COR-L47 (cell line): ENCODE measurements at places on chromosomes 12 and 14.

GRCh38 chr12:67989184-67989920, at the start of gene IFNG-AS1:
IFNG-AS1 (plus strand) TSS chr12:67989447.
- DNase-seq, result no peak

- no peak for DNase-seq
Measured at GRCh38 chr12:43370263-43370662, 181.7 kb downstream of the ADAMTS20 start.

GRCh38 chr14:33839193-33840076, 111.4 kb downstream of the EGLN3 start:
- DNase-seq, result peak; percentile 67

DNA sequence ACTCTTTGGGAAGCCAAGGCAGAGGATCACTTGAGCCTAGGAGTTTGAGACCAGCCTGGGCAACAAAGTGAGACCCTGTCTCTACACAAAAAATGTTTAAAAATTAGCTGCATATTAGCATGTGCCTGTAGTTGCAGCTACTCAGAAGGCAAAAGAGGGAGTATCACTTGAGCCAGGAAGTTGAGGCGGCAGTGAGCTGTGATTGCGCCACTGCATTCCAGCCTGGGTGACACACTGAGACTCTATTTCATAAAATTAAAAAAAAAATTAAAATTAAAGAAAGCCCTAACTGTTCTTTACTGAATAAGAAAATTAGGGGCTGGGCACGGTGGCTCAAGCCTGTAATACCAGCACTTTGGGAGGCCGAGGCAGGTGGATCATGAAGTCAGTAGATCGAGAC, 27.0 kb downstream of the SENP1 start:
- DNase-seq, result no peak

DNA sequence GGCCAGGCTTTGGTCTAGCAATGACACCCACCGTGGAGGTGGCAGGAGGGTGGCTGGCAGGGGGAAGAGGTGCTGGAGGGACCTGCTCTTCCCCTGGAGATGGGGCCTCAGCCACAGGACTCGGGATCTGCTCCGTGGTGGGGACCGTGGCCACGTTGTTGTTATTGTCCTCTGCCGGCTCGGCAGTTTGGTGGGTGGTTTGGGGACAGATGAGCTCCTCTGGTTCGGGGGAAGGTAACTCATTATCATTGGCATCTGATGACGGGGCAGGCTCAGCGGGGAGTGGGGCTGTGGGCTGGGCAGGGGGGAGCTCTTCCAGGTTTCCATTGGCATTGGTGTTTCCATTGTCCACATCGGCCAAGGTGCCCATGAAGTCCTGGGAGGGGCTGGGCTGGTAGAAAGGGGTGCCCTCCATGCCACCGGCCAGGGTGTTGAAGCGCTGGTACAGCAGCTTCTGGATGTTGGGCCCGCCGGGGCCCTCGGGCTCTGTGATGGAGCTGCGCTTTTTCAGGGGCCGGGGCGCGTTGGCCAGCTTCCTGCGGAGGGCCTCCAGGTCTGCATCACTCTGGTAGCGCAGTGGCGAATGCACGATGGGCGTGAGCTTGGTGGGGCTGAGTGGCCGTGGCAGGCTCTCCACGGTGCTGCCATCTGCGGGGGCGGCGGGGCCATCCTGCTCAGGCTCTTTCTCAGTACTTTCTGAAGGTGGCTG, 24.3 kb downstream of the ZFYVE21 start:
- no peak for DNase-seq

GRCh38 chr14:53278602-53279506, 125.7 kb upstream of the DDHD1 start:
- peak; percentile 21 for DNase-seq

DNA sequence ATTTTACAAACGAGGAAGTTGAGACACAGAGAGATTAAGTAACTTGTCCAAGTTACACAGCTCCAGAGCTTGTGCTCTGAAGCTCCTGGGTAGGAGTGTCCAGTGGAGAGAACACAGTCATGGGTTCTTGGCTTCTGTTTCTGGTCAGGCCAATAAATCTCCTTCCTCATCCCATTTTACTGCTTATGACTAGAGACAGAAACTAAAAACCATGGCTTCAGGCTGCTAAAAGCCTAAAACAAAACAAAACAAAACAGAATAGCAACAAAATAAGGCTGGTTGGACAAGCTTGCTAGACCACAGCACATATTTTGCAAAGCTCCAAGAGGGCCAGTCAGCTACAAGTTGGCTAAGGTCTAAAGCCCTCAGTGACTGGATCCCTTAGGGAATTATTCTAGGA, 49.8 kb downstream of the PTGER2 start:
- no peak for DNase-seq

GRCh38 chr14:71855399-71856036, 76.7 kb upstream of the RGS6 start:
- DNase-seq, result peak; percentile 50

GRCh38 chr12:70487440-70487839, 121.3 kb downstream of the KCNMB4 start:
- no peak for DNase-seq

DNA sequence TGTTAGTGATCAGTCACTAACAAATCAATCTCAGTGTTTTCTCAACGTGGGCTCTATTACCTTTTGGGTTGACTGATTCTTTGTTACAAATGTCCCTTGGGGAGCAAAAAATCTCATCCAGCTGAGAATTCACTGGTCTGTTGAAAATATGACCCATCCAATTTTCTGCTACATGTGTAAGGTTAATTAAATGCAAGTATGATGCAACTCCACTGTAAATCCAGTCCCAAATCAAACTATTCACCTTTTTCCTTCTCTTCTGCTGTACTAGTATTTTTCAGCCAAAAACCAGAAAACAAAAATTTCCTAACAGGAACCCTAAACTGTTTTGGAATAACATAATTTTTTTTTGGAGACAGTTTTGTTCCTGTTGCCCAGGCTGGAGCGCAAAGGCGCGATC, 2.2 kb downstream of the ERH start:
- no peak for DNase-seq

DNA sequence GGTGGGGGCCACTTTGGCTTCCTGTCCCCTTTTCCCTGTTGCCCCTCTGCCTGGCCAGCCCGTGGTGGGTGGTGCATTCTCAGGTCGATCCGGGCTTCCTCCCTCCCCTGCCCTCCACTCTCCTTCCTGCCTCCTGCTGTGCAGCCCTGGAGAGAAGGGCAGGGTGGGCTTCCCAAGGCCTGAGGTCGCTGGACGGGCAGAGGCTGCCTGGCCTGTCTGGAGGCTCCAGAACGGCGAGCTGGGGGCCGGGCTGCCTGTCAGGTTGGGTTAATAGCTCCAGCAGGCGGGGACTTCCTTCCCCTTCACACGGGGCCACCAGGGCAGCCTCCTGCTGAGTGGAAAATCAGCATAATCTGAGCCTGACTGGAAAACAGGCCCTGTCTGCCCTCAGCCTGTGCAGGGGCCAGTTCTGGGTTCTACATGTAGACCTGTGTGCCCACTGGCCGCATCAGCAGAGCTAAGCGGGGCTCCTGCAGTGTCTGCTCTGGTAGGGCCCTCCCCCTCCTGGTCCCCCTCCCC, 11.3 kb downstream of the KIF26A start:
- no peak for DNase-seq

GRCh38 chr12:12265571-12266388, 1.1 kb downstream of the LRP6 start:
- peak; percentile 3 for DNase-seq

DNA sequence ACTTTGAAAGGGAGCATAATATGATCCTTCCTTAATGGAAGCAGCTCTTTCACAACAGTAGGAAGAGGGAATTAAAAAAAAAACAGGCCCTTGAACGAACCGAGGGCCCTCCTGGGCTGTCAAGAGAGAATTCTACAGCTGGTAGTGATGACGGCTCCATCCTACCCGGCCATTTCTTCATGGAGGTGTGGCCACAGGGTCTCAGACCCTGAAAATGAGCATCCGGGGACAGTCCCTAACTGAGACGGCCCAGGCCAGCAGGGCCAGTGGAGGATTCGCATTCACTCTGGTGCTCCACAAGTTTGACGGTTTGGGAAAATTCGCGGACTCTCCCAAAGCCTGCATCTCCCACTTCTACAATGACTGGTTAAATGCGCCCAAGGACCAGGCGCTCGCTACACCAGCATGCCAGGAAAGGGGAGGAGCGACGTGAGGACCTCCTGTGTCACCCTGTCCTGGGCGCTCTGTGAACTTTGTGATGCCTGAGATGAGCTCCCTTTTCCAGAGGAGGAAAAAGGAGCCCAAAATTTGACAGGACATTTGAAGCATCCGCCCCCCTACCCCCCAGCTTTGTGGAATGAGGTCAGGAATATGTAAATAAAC, 66.8 kb downstream of the BCL11B start:
- DNase-seq, result no peak

DNA sequence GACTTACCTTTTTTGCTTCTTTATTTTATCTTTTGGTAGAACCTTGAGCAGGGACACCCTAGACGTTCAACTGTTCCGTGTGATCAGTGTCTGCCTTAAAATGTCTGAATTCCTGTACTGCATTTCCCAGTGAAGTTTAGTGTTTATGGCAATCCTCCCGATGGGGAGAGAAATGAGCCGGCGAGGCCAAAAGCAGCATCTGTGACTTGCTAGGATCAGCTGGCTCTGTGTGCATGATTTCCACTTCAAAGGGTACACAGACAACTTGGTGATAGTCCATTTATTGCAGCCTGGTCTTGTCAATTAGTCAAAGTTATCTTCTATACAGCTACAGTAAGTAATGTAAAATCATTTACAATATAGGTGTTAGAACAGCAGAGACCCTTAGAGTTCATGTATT, 768.5 kb downstream of the DIO2 start:
- no peak for DNase-seq

DNA sequence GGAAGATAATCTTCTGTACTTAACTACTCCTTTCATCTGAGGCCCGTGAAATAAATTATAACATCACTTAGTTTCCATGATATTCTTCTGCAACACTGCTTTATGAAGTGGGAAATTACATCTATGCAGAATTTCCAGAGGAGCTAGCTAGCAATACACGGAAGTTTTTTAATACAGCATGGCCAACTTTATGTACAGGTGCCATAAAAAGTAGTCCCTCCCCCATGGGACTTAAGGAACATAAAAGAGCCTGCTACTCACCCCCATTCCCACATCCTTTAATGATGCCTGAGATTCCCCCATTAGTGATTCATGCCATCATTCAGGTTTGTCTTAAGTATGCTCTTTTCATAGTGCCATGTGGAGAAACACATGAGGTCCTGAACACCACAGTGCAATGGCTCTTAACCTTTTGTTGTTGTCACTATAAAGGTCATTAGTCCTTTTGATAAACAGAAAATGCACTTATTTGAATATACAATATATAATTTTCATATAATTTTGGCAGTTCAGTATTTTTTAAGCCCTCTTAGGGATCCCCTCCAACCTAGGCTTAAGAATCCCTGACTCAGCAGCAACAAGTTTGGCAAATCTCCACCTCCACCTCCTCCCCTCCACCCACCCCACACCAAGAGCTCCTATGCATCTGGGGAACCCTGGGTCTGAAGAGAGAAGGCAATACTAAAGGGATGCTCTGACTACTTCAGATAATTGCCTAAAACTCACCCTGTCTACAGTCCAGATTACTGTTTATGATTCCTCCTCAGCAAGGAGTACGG, 37.3 kb downstream of the DCAF5 start:
- no peak for DNase-seq

- DNase-seq, result no peak
Measured at GRCh38 chr12:93706824-93707223, 29.6 kb downstream of the CRADD start.

- DNase-seq, result no peak
Measured at GRCh38 chr12:32025906-32026305, 66.7 kb downstream of the RESF1 start.

DNA sequence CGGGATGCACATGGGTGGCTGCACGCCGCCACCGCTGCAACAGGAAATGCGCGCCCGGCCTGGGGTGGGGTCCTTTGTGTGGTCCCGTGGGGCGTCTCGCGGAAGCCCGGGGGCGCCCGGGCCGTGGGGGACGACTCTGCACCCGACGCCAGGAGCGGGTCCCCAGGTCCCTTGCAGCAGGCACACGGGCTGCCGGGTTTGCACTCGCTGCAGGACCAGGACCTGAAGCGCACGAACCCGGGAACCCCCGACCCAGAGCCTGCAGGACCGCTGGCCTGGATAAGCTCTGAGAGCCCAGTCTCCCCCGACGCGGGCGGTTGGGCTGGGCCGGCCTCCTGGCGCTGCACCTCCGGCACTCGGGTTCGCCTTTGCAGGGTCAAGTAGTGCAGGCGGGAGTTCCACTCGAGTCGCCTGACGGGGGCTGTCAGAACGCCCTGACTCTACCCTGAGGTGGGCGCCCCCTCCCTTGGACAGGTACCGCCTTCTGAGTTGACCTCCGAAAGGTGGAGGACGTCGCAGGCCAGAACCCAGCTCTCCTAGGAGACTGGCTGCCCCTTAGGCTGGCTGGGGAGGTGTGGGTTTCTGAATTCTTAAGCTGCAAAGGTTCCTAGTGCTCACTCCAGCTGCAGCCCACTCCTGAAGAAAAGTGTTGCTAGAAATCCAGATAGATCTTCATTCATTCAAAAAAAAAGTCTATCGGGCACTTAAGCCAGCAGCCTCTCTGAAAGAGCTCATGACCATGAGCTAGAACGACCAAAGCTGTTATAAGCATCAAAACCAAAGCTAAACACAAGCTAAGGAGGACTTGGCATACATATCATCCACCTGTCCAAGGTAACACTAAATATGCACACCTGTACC, 68.0 kb downstream of the RNF34 start:
- DNase-seq, result no peak

GRCh38 chr12:131525795-131526508, 184.9 kb upstream of the SFSWAP start:
- no peak for DNase-seq

- no peak for DNase-seq
Measured at GRCh38 chr14:55451398-55451797, 11.0 kb upstream of the TBPL2 start.

GRCh38 chr14:95765051-95765450, 51.1 kb upstream of the TCL1A start:
- no peak for DNase-seq

- no peak for DNase-seq
Measured at GRCh38 chr12:104223712-104224111, 8.1 kb downstream of the TXNRD1 start.

GRCh38 chr12:21815306-21816062, 41.0 kb upstream of the KCNJ8 start:
- DNase-seq, result no peak

DNA sequence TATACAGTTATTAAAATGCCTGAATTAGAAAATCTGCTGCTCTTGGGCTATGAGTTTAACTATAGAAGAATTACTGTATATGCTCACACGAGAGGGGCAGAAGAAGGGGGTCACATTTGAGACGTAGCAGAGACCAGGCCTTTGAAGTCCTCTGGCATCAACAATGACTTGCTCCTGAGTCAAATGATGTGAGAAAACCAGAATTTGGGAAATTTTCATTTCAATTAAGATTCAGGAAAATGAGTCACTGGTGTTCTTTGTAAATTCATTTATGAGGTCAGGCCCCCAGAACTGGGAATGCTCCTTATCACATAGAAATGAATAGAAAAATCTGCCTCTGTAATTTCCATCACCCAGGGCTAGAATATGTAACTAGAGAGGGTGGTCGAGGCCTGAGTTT, 92.9 kb downstream of the APAF1 start:
- DNase-seq, result no peak

GRCh38 chr14:104753528-104754212, 723 bp downstream of the SIVA1 start:
- DNase-seq, result peak; percentile 46
